Calu3 (cell line): ENCODE measurements at places on chromosomes 16 and 17. TPM values are rescaled to one million over a fixed set of nuclear protein-coding genes. Genes with fewer than 3 reads are reported as not detected.

DNA sequence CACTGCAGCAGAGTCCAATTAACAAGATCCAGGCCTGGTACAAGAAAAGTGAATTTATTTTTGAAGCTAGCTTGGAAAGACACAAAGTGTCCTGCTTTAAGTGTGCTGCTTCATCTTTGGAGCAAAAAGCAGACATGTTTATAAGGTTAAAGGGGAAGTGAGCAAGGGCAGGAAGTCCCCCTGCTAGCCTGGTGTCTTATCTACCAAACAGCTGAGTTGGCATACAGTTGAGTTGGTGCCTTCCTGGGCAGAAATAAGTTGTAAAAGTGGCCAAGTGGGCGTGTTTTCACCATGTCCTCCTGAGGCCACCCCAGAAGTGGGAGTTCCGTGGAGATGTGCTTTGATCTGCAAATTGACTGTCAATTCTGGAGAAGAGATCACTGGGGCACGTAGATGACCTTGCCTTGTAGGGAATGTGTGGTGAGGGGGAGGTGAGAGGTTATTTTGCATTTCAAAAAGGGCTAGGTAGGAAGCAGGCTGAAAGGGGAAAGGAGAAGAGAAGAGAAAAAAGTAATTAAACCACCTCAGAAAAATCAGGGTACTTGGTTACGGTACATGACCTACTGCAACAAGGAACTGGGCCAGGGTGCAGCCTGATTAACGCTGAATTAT lies 38.3 kb upstream of the HSBP1 start:
- DNase-seq: no peak

The CLEC18C gene
- total RNA-seq: 1.2 TPM in 2 replicates

The KCTD5 gene
- total RNA-seq: 36.6 and 36.7 TPM in 2 replicates

DNA sequence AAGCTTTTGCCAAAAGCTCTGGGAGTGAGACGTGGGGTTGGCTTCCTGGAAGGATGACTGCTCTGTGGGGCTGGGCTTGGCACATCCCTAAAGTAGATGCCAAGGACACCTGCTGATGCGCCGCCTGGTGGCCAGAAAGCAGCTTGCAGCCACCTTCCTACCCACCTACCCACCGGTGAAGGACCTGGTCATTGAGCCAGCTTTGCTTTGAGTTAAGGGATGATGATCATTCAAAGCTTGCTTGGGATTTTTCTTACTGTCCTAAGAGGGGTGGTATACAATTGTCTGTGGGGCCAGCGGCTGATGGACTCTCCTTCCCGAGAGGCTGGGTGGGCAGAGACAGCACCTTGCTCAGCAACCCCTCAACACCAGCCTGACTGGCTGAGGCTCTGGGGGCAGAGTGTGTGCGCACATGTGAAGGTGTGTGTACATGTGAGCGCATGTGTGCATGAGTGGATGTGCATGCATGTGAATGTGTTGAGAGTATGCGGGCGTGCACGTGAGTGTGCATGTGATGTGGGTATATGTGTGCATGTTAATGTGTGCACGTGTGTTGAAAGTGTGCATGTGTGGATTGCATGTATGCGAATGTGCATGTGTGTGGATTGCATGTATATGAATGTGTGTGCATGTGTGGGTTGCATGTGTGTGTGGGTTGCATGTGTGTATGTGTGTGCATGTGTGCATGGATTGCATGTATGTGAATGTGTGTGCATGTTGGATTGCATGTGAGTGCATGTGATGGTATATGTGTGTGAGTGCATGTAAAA lies 18.6 kb downstream of the C1QTNF1 start:
- DNase-seq: peak; percentile 86

The WFIKKN2 gene
- not detected in 2 replicates for total RNA-seq
